Stimulated activated CD4-positive, alpha-beta T cell treated with anti-CD3 and anti-CD28 coated beads, Interleukin-15, amount 100 ng/mL, for 1 hour (primary cell): ENCODE measurements at places on chromosomes 2 and 18.

- no peak for DNase-seq
Observed at GRCh38 chr2:42876326-42876751, 84.0 kb upstream of the HAAO start.

GRCh38 chr2:136527560-136527959 is 237.8 kb upstream of the THSD7B start:
- no peak for DNase-seq

- DNase-seq, result no peak
Observed at GRCh38 chr18:70256994-70257393, 31.9 kb upstream of the SOCS6 start.

GRCh38 chr2:27421660-27422250 is 6.7 kb upstream of the NRBP1 start:
- no peak for DNase-seq

DNA sequence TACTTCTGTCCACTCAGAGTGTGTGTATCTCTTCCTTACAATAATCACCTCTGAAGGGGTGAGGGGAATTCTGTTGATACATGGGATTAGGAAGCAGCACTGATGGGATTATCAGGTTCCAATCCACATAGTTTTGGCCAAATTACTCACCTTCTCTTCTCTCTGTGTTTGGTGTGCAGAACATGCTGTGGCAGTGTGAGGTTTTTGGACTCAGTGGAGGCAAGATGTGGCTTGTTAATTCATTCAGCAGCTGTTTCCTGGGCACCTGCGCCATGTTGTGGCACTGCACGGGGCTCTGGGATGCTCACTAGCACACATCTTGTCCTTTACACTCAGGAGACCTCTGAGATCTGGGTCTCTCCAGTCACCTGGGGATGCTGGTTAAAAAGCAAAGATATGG is 350.3 kb upstream of the HS6ST1 start:
- no peak for DNase-seq

DNA sequence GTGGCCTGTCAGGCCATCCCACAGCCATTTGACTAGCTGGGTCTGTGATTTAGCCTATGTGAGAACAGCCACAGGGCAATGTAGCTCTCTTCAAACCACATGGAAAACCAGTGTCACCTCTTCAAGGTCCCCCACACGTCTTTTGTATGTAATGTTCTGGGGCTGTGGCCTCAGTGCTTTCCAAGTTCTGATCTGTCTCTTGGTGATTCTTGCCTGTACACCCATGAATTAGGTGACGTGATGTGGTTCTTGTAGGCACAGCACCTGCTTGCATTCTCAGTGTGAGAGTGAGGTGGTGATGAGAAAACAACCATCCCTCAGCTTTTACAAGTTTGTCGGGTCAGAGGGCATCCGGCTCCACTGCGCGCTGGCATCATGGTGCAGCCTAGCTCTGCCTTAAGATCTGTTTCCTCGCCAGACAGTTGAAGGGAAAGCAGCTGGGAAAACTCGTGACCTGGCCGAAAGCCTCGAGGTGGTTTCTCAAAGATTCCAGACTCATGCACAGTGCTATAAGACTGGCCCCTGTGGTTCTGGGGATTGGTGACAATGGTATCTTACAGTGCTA is 125.8 kb downstream of the TANC1 start:
- no peak for DNase-seq

GRCh38 chr2:174863183-174863582 is 98.9 kb upstream of the CHRNA1 start:
- DNase-seq, result no peak

GRCh38 chr2:232234922-232235615 is 143.5 kb upstream of the ALPP start:
- no peak for DNase-seq

GRCh38 chr2:21067125-21067524 is 23.3 kb upstream of the APOB start:
- DNase-seq, result no peak

- no peak for DNase-seq
Observed at GRCh38 chr2:219733746-219734145, 106.3 kb downstream of the SLC4A3 start.

DNA sequence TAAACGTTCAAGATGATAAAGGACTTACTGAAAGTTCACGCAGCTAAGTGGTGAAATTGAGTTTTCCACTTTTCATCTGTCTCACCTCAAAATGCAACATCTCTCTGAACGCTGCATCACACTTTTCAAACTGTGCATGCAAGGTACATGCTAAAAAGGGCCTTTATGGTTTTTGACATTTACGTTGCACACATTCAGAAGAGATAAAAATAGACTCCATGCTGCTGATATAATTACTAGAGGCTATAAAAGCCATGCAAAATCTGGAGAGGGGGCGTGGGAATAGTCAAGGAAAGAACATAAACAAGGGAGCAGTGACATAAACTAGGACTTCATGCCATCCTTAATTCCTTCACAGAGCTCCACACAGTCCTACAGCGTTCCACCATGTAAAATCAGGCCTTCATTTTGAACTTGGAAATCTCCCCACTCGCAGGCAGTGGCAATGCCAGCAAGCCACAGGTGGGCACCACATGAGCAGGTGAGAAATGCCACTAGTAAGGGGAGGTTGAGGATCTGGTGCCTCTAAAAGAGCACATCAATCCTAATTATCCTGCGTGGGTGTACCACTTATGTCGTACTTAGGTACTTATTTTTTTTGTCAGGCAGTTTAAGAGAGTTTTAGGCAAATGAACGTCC is 71.4 kb downstream of the ZEB2 start:
- no peak for DNase-seq
